ENCODE measurements at places on chromosomes 1 and 21.

DNA sequence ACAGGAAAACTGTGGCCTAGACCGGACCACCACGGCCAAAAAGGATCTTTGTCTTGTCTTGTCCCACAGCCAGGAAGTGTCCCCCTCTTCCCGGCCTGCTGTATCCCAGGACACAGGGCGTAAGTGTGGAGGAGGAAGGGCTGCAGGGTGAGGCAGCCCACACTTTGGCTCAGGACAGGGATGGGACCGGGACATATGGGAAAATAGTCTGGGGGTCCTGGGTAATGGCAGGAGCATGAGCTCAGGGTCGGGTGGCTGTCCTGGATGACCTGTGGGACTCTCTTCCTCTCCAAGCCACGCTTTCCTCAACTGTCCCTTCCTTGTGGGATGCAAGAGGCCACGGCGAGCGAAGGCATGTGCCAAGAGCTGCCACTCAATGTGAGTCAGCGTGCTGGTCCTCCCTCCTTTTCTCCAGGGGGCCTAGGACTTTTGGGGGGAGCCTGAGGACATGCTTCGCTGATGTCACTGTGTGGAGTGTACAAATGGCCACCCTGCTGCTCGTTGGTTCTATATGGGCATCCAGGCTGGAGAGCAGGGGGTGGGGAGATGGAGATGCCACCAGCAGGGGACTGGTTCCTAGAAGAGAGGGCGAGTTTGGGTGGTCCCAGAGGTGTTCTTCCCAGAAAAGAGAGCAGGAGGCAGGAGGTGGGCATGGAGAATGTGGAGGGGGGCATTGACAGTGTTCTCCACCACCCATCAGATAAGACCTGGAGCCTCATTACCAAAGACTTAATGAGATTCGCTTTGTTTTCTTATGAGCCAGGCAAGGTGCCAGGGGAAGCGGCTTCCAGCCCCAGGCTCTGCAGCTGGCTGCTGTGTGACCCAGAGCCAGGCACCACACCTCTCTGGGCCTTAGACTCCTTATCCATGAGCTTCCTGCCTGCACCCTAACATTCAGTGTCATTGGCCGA lies 11.5 kb upstream of the PADI1 start:
- H3K27ac ChIP-seq = no peak overlapping the region
- H3K4me3 ChIP-seq = no peak overlapping the region
- no peaks in the 10 kb centered on the region for H3K36me3 ChIP-seq
- H3K27me3 ChIP-seq = no peaks in the 10 kb centered on the region
- no peak for DNase-seq
- peaks cover 3% of the 10 kb centered on the region for H3K4me1 ChIP-seq

- peaks cover 9% of the 10 kb centered on the region for H3K36me3 ChIP-seq
- no peak for DNase-seq
- no peaks in the 10 kb centered on the region for H3K27me3 ChIP-seq
- H3K4me3 ChIP-seq = no peak overlapping the region
Observed at GRCh38 chr1:231799363-231799986, 172.9 kb downstream of the DISC1 start.

GRCh38 chr1:25916460-25916859 lies 10.2 kb upstream of the STMN1 start:
- no peaks in the 10 kb centered on the region for H3K36me3 ChIP-seq
- H3K4me3 ChIP-seq = no peak overlapping the region
- H3K27me3 ChIP-seq = peaks cover 2% of the 10 kb centered on the region
- H3K27ac ChIP-seq = no peak overlapping the region
- DNase-seq = no peak

DNA sequence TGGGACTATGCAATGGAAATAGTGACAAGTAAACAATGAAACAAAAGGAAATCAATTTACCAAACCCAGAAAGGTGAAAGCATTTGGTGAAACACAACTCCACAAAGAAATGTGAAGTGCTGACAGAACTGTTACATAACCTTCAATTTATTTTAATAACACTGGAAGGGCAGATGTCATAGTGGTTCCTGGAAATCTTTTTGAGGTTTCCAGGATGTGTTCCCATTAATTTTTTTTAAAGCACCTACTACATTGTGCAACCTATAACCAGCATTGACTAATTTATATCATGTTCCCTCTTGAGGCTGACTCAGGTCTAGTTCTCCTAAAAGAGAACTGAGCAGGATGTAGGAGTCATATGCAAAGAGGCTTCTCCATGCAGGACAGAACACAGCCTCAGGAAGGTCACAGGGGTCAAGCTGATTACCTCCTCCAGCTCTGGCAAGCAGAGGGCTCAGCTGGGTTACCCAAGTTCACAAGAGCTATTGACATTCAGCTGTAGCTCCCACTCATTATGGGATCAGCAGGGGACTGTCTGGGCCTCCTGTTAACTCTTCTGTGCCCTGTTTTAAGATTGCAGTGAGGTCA lies 157.1 kb upstream of the NRIP1 start:
- peaks cover 27% of the 10 kb centered on the region for H3K4me1 ChIP-seq
- H3K27me3 ChIP-seq = no peaks in the 10 kb centered on the region
- no peak for DNase-seq
- peak overlapping the region; percentile 4 for H3K27ac ChIP-seq
- no peak overlapping the region for H3K4me3 ChIP-seq

GRCh38 chr1:169724168-169724567 lies 9.7 kb downstream of the SELE start:
- peak overlapping the region; percentile 92 for H3K27ac ChIP-seq
- peaks cover 42% of the 10 kb centered on the region for H3K4me1 ChIP-seq
- DNase-seq = no peak
- H3K4me3 ChIP-seq = no peak overlapping the region

- H3K4me3 ChIP-seq = no peak overlapping the region
- H3K27ac ChIP-seq = no peak overlapping the region
- peaks cover 28% of the 10 kb centered on the region for H3K4me1 ChIP-seq
- no peaks in the 10 kb centered on the region for H3K27me3 ChIP-seq
- no peak for DNase-seq
- H3K36me3 ChIP-seq = peaks cover 12% of the 10 kb centered on the region
Observed at GRCh38 chr1:183834568-183834967, 29.6 kb downstream of the RGL1 start.

DNA sequence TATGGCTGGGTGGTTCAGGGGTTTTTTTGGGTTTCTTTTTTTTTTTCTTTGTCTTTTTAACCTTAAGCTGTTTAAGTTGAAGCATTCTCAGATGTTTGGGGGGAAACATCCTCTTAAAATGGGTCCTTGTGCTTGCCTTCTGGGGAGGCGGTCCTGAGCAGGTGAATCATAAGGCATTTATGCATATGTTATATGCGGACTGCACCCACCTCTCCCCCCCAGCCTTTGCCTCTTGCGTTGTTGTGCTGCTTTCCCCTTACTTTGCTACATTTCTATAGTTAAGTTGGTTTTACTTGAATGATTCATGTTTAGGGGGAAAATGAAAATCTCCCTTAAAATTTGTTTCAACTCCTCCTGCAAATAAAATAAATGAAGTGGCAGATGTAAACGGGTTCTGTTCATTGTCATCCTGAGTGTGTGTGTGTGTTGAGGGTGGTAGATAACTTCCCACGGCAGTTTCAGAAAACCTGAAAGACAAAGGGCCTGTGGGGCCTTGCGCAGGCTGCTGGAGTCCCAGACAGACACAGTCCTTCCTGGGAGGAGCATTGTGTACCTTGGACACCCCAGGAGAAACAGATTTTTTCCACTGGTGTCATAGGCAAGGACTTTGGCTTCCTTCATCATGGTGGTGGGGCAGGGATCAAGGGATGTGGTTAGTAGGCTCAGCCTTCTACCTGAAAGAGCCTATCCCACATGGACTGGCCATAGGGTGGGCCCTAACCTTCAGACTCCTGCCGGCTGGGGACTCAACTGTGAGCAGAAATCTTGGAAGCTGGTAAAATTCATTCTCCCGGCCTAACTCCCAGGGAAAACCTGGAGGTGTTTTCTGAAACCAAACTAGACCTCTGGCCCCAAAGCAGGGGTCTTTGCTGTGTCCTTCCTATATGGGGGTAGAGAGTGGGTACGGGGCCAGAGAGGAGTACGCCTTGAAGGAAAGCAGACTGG lies 926 bp upstream of the SH3D21 start:
- H3K36me3 ChIP-seq = peaks cover 32% of the 10 kb centered on the region
- H3K4me1 ChIP-seq = peaks cover 17% of the 10 kb centered on the region
- no peak for DNase-seq
- peak overlapping the region; percentile 99 for H3K4me3 ChIP-seq
- H3K27ac ChIP-seq = peak overlapping the region; percentile 90

DNA sequence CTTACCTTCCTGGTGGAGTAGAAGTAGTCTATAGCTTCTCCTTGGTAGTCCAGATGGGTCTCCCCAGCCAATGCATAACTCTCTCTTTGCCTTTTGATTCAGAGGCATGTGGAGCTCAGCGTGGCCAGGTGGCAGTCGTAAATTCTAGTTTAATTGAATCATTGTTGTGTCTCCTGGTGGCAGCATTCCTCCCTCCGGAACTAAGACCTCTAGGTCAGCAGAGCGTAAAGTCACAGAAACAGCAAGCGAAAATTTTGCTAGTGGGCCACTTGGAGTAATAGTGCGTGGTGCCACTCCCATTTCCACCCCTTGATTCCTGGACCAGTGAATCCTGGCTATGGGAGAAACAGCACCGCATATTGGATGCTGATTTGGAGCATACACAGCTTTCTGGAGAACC lies 3.9 kb upstream of the TMPRSS2 start:
- no peak for DNase-seq
- H3K4me3 ChIP-seq = no peak overlapping the region
- H3K27ac ChIP-seq = no peak overlapping the region
- H3K27me3 ChIP-seq = peaks cover 47% of the 10 kb centered on the region
- H3K36me3 ChIP-seq = no peaks in the 10 kb centered on the region

- peaks cover 15% of the 10 kb centered on the region for H3K4me1 ChIP-seq
- DNase-seq = no peak
- H3K4me3 ChIP-seq = no peak overlapping the region
- no peak overlapping the region for H3K27ac ChIP-seq
- H3K27me3 ChIP-seq = no peaks in the 10 kb centered on the region
- H3K36me3 ChIP-seq = peaks cover 20% of the 10 kb centered on the region
Observed at GRCh38 chr1:201590474-201590873, 51.5 kb downstream of the NAV1 start.

DNA sequence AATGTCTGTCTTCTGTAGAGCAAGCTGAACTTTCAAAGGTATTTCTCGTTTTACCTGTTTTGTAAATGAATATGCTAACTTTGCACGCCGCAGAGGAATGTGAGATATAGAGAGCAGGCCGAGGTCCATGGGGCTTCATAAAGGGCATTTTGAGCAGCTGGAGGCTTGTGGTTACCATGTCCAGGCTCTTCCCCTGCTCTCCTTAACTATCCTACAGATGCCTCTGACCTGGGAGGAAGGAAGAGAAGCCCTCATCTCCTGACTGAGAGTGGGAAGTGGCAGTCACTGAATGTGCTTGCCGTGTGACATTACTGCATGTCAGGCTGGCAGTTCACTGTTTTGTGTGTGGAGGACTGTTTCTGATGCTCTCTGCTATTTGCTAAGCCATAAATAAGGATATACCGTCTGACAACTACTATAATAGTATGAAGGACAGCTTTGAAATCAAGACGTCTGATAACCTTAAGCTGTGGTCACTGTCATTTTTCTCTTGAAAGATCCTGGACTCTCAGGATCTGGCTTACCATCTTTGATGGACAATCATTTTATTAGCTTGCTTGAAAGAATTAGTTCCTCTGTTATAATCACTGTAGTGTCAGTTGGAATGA lies 92.2 kb downstream of the DYRK1A start:
- DNase-seq = no peak
- no peaks in the 10 kb centered on the region for H3K27me3 ChIP-seq
- peak overlapping the region; percentile 95 for H3K27ac ChIP-seq
- H3K4me1 ChIP-seq = peaks cover 65% of the 10 kb centered on the region
- H3K4me3 ChIP-seq = peak overlapping the region; percentile 33

DNA sequence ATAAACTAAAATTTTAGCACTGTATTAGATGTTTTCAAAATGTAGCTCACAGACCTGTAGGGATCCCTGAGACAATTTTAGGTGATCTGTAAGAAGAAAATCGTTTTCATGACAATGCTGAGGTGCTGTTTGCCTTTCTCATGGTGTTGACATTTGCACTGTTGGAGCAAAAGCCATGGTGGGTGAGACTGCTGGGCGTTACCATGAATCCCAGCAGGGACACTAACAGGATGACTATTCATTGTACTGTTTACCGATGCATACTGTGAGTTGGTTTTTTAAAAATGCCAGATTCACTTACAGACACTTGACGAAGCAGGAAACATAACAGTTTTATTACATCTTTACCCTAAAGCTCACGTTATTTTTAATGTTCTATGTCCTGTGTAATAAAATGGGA lies 468.5 kb downstream of the PCP4 start:
- no peaks in the 10 kb centered on the region for H3K4me1 ChIP-seq
- DNase-seq = no peak
- H3K36me3 ChIP-seq = no peaks in the 10 kb centered on the region
- H3K4me3 ChIP-seq = no peak overlapping the region
- no peak overlapping the region for H3K27ac ChIP-seq

DNA sequence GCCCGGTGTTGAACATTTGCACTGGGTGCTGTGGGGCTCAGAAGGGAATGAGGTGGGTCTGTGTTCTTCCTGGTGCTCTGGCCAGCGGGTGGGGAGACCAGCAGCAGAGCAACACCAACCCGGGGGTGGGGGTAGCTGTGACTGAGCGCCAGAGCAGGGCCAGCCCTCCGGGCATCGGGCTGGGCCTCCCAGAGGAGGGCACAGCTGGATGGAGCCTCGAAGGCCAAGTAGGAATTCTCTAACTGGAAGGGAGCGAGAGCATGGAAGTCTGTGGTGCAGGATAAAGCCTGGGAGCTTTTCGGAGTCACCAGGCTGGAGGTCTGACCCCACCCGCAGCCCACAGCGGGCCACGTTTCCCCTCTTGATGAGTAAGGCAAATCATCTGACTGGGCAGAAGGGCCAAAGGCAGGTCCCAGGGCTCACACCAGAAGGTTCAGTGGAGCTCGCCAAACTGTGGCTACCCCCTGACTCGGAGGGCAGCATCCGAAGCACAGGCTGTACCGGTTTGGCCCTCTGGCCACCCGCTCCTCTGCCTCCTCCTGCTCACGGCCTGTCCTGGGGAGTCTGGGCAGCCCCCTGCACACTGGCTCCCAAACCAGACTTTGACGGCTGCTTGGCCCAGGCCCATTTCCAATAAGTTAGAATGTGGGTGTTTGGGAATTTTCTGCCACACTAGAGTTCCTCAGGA lies 18.8 kb downstream of the SLC1A7 start:
- no peak overlapping the region for H3K4me3 ChIP-seq
- no peaks in the 10 kb centered on the region for H3K36me3 ChIP-seq
- H3K27me3 ChIP-seq = peaks cover 12% of the 10 kb centered on the region
- no peak overlapping the region for H3K27ac ChIP-seq

GRCh38 chr1:64310760-64311159 lies 107.3 kb downstream of the UBE2U start:
- no peaks in the 10 kb centered on the region for H3K27me3 ChIP-seq
- no peak overlapping the region for H3K4me3 ChIP-seq
- no peak for DNase-seq
- no peaks in the 10 kb centered on the region for H3K36me3 ChIP-seq
- H3K4me1 ChIP-seq = peaks cover 8% of the 10 kb centered on the region
- no peak overlapping the region for H3K27ac ChIP-seq
